ENCODE measurements at places on chromosomes 7 and 10.
A peak's percentile ranks its signal among the peaks of the same experiment; 100 is the strongest.

DNA sequence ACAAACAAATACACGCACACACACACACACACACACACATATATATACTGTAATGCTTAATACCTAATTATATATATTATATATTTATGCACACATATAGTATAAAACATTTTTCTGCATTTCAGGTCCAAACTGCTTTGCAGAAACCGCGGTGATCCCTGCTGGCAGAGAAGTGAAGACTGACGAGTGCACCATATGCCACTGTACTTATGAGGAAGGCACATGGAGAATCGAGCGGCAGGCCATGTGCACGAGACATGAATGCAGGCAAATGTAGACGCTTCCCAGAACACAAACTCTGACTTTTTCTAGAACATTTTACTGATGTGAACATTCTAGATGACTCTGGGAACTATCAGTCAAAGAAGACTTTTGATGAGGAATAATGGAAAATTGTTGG lies 138.5 kb downstream of the VWC2 start:
- DNase-seq = no peak

GRCh38 chr7:105017657-105018365 lies 3.8 kb downstream of the KMT2E start:
- DNase-seq = peak; percentile 36

DNA sequence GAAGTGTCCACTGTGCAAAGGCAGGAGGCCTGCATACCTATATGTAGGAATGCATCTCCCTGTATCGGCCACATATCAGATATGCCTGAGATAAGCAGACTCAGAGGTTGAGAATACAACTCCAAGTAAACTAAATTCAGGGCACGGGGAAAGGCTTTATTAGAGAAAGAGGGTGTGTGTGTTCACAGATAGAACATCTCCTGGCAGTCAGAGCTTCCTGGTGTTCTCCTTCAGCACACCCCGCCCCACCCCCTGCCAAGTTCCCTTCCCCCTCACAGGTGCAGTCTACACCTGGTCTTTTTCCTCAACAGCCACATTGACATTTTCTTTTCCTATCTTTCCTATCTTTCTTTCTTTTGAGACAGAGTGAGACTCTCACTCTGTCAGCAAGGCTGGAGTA lies 17.1 kb downstream of the GBX1 start:
- DNase-seq = no peak

- DNase-seq = no peak
Measured at GRCh38 chr7:100090527-100091410, 2.0 kb downstream of the COPS6 start.

Data from activated CD4-positive, alpha-beta T cell treated with anti-CD3 and anti-CD28 coated beads, Interleukin-2, Interleukin-4, amounts not matched to agents 100 ng/mL and 50 ng/mL, durations not matched to agents 16 hours and 8 hours (primary cell).